Esophagus muscularis mucosa (tissue), 4 donors: ENCODE measurements at places on chromosomes 13 and 19.

- no peak for DNase-seq
Measured at GRCh38 chr13:37657134-37657533, 58.6 kb upstream of the POSTN start.

DNA sequence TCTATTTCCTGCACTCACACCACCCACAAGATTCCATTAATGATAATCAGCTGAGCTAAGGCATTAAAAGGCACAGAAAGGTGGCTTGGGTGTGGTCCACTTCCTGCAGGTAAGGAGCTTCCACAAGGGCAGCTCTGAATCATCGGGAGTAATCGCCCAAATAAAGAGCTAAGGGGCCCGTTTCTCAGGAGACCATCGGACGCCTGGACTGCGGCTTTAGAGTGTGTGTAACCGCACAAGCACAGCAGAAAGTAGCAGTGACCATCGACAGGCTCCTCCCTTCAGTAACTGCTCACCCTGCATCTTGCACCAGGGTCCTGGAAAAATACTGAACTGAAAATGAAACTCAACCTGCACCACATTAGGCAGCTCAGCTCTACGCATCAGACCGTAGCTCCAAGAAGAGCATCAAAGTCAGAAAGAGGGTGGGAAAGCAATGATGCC lies 6.0 kb downstream of the STK24 start:
- no peak for DNase-seq

GRCh38 chr13:109758937-109759480 lies 27.4 kb downstream of the IRS2 start:
- DNase-seq = peak; percentile 82

GRCh38 chr13:110444226-110444653 lies 117.3 kb downstream of the RAB20 start:
- no peak for DNase-seq
